ENCODE measurements at places on chromosomes 2 and 18. TPM values are rescaled to one million over a fixed set of nuclear protein-coding genes. Genes with fewer than 3 reads are reported as not detected.

GRCh38 chr2:215601990-215602721, 166.3 kb upstream of the FN1 start:
- no peak for DNase-seq

- no peak for DNase-seq
These were observed 15.0 kb upstream of the KCNG2 start for GRCh38 chr18:79782566-79783308.

DNA sequence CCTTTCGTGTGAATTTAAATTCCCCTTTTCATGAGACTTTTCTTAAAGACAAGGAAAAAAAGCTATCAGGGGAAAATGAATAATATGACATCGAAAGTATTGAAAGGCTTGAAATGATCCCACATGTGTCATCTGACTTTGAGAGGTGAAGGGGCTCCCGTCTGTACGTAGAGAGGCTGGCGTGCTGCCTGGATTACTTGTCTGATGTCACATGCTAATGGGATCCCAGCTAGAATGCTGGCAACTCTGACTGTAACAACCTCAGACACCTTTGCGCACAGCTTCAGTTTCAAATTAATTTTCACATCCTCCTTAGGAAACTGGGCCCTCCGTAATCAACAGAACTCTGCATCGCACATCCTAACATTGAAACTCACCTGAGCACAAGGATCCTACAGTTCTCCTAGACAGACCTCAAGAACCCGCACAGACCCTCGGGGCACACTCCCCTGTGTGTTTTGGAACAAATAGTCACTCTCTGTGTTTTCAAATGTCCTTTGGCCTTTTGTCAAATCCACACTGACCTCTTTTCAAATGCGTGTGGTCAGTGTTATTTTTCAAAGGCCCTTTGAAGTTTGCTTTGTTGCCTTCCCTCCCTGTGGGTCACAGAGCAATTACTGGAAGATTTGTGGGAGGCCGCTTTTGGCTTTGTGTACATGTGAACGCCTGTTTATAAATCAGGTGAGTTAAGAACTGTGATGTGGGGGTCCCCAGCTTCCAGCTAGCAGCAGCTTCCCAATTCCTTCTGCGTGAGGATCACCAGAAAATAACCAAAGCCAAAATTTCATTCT, 65.9 kb downstream of the IL1R2 start:
- DNase-seq: no peak

- DNase-seq: no peak
These were observed 642.3 kb upstream of the SYT4 start for GRCh38 chr18:43919551-43919950.

DNA sequence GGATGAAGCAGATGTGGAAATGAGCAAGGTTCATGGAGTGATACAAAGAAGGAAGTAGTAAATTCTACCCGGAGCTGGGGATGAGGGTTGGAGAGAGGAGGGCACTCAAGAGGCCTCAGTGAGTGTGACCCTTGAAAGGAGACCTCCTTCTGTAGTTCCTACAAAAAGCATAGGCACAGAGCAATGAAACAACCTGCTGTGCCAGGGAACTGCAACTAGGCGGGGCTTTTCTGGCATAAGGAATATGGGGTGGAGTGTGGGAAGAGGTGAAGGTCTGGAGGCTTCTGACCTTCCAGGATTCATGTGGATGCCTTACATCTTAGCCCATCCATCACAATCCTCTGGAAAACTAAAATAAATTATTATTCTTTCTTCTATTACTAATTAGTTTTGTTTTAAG, 25.5 kb upstream of the PGAP1 start:
- DNase-seq: no peak

DNA sequence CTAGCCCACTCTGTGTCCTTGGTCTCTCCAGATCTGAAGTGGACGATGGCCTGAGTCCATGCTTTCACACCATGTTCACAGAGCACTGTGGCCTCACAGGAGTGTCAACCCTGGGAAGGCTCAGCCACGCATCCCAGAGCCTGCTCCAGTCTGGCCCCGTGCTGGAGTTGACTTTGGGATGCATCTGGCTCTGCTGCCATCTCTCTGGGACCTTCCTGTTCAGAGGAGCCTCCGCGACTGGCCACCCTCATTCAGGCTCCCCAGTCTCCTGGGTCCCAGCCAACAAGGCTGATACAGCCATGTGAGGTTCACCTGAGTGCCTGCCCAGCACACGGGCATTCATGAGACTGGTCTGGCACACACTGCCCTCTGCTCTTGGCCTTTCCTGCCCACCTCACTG, 199.7 kb upstream of the RAB6C start:
- DNase-seq: no peak

DNA sequence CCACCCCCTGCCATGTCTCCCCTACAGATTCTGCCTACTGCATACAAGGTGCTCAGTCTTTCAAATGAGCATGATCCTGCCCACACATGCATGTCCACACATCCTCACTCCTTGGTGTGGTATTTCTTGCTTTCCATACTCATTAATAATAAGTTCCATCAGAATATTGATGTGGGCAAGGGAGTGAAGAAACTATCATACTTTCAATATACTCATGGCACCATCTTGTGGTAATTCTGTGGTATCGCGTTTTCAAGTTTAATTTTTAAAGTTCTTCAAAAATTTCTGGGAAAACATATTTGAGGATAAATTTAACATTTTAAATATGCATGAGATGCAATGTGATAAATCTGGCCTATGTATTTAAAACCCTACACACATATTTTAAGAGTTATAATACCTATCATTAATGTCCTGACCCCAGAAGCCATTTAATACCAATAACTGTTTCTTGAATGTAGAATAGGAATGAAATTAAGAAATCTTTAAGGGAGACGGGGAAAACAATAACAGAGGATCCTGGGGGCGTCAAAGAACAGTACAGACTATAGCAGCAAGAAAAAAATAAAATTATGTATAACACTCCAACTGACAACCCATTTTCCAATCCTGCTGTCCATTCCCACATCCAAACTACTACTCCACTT, 110.1 kb downstream of the ZNF385B start:
- DNase-seq: no peak

GRCh38 chr2:235514627-235515363, 21.0 kb downstream of the AGAP1 start:
- DNase-seq: no peak

Gene AQP12B
- not detected for polyA plus RNA-seq

GRCh38 chr2:173855661-173856060, 109.5 kb downstream of the SP3 start:
- DNase-seq: no peak

DNA sequence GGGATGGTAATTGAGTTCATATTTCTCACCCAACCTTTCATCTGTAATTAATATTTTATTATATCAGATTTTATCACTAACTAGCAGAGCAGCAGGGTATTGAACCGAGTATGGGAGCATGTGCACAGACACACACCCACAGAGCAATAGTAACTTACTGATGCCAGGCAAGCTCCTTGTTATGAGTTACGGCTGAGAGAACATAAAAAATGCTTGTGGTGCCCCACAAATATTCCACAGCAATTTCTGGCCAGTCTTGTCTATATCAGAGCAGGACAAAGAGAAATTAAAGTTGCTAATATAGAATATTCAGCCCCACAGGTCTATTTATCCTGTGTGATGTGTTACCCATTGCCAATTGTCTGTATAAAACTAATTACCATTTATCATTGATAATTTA, 501.8 kb upstream of the RAB12 start:
- no peak for DNase-seq

DNA sequence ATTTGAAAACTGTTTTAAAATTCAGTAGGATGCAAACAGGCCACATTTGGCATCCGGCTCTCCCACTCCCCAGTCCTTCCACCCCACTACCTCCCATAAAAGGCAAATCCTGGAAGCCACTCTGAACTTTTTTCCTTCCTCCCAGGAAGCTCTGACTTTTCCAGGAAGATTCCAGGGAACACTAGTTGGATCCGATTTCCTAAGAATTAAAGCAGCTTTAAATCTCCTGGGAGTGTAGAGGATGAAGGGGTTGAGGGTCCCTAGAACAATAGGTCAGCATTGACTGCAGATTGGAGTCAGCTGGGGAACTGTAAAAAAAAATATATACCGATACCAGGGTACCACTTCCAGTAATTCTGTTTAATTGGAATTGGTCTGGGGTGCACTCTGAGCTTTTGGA, 76.9 kb downstream of the CRIM1 start:
- DNase-seq: no peak

DNA sequence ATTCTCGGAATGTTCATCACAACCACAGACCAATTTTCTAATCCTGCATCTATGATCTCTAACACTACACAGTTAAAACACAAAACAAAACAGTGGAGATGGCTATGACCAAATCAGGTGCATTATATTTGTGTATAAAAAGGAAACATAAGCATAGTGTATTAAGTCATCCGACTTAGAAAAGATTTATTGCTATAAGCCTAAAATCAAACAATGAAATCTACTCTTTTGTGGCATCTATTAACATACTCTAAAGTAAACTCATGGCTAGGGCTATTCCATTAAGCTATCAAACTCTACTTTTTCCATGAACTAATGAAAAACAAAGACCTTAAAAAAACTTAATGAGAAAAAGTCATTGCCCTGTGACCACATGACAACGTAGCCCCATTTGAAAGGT, 8.7 kb downstream of the SP3 start:
- DNase-seq: no peak

GRCh38 chr2:523698-524270, 153.4 kb downstream of the TMEM18 start:
- DNase-seq: no peak

Gene IL18RAP
- polyA plus RNA-seq: not detected

GRCh38 chr2:10634495-10634894, 55.3 kb downstream of the NOL10 start:
- no peak for DNase-seq

GRCh38 chr2:235954281-235954680, 213.9 kb downstream of the GBX2 start:
- DNase-seq: no peak

- DNase-seq: peak; percentile 61
These were observed at the start of gene MFSD6 for GRCh38 chr2:190407662-190408537. Gene MFSD6, plus strand, starts transcription at chr2:190408355. Its CDS starts 27,675 bp downstream, at chr2:190436030.

DNA sequence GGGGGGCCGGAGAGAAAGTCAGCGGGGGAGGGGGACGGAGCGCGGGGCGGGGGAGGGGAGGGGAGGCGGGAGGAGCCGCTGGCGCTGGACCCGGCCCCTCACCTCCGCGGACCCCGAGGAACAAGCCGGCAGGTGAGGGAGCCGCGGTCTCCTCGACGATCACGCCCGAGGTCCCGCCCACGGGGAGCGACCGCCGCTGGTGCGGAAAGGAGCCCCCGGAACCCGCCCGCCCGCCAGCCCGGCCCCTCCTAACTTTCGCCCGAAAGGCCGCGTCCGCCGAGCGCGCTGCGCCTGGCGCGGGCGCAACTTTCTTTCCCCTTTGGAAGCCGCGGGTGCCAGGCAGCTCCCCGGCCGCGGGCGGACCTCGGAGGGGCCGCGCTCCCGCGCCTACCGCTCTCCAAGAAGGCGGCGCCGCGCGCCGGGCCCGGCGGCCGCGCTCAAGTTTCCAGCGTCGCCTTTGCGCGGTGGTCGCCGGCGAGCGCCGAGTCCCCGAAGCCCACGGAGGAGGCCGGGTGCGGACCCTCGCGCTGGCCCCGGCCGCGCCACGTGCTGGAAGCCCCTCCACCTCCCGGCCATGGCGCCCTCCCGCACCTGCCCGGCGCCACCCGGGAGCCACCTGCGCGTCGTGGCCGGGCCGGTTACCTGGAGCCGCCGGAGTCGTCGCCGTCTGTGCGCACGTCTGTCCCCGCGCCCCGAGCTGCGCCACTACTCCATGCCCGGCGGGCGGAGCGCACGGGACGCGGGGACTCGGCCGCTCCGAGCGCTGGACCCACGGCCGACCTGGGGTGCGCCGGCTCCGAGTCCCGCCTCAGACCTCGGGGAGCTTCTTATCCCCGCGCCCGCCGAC, at the start of gene ALKAL2:
ALKAL2 (minus strand) TSS at position 181 of the 847 bp plus-strand sequence. CDS start 256 bp downstream, outside the sequence.
- no peak for DNase-seq

GRCh38 chr2:174675615-174676014, 78.0 kb upstream of the WIPF1 start:
- no peak for DNase-seq

DNA sequence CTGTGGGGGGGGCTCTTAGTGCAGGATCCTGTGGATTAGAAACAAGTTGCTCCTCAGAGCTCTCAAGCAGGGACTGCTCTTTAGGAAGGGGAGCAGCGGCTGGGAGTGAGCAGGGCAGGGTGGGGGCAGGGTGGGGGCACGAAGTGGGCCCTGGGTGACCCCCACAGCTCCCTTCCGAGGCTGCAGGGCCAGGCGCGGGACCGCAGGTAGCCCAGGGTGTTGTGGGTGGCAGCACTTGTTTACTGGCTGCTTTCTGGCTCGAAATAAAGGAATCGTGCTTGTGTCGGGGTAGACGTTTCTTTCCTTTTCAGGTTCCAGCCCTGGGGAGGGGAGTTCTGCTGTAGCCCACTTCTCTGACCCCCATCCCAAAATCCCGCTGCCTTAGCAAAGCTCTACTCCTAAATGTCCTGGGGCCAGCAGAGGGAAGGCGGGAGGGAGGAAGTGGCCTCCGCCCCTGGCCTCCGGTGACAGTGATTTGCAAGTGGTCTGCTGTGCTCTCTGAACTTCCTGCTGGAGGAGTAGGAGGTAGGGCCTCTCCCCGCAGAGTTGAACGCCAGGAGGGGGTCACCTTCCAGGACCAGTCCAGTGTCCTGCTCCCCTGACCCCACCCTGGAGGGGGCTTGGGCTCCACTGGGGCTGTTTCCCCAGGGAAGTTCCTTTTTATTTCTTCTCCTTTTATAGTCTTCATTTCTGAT, 8.3 kb downstream of the NEU4 start:
- no peak for DNase-seq

DNA sequence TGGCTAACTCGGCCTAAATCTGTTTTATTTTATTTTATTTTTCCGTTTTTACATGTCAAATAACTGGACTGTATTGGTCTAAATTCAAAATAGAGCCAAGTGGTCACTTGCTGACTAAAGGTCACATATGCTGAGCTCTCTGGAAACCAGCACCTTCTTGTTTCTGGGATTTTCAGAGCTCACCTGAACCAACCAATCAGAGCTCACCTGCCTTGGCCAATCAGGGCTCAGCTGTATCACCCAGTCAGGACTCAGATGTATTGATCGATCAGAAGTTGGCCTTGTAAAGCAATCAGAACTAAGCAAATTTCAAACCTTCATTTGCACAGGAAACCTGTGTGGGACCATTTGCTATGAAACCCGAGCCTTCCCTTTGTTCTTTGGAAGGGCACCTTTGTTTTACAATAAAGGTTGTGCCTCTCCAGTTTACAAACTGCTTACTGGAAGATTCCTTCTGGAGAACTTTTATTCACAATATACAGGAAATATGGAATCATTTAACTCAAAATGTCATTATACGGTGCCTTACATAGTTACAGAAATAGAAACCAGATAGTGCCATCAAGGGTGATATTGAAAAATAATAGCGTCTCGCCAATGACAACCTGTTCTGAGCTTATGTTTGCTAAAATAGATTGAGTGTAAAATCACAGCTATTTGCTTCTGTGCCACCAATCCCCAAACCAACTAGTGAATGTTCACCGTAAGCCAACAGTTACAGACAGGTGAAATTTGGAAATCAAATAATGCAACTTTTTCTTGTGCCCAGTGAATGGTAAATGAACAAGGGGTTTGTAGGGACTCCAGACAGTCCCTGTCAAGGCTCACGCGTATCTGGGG, 17.3 kb upstream of the PSD4 start:
- DNase-seq: no peak

GRCh38 chr2:238003234-238004031, 36.6 kb downstream of the UBE2F start:
- peak; percentile 41 for DNase-seq
